Activated T-helper 1 cell treated with Interleukin-2 at 50 U/mL for 16 hours (primary cell): ENCODE measurements at places on chromosomes 12 and 14.

- no peak for DNase-seq
Measured at GRCh38 chr14:84361476-84361875, 1168.5 kb upstream of the FLRT2 start.

DNA sequence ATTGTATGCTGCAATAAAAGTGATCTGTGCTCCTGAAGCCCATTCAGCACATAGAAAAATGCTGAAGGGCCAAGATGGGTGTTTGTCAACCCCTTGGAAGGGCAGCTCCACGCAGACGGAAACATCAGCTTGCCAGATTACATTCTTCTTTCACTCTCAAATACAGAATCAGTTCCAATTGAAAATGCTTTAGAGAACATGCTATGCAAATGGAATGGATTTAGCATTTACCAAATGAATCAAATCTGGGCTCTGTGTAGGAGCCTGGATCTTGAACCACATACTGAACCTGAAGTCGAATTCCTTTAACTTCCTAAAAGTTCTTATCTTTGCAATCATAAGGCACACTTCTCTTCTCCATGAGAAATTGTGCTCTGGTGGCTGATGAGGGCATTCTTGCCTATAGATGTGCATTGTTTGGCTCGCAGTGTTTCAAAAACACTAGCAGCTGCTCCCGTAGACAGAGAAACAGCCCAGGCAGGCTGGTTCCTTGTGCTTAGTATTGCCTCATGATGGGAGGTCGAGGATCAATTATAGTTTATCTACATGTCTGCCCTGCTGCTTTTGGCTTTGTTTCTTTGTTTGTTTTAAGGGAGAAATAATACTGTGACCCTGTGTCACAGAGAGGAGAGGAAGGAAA, 489.8 kb upstream of the FLRT2 start:
- DNase-seq = no peak

- DNase-seq = no peak
Measured at GRCh38 chr12:58917699-58918468, 2.4 kb downstream of the LRIG3 start.

GRCh38 chr14:69553252-69553651, 21.4 kb downstream of the CCDC177 start:
- no peak for DNase-seq

DNA sequence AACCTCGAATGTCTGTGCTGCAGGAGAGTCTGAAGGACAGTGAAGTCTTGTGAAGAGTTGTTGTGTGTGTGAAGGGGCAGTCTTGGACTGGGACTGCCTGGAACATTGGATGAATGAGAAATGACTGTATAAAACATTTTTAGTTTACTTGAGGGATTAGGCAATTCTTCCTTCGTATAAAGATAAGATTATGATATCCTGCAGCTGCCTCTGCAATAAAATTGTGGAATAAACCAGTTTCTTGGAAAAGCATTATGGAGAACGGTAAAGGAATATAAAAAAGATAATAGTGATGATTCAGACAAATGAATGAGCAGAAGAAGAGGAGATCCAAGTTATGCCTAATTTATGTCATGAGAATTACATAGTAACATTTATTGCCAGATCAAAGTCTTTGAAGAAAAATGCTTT, 30.9 kb upstream of the LUM start:
- DNase-seq = no peak

- DNase-seq = no peak
Measured at GRCh38 chr12:119417440-119417839, 82.9 kb downstream of the CCDC60 start.

- no peak for DNase-seq
Measured at GRCh38 chr12:119113496-119113986, 65.2 kb upstream of the HSPB8 start.

- no peak for DNase-seq
Measured at GRCh38 chr14:74917178-74917543, 5.9 kb downstream of the RPS6KL1 start.

DNA sequence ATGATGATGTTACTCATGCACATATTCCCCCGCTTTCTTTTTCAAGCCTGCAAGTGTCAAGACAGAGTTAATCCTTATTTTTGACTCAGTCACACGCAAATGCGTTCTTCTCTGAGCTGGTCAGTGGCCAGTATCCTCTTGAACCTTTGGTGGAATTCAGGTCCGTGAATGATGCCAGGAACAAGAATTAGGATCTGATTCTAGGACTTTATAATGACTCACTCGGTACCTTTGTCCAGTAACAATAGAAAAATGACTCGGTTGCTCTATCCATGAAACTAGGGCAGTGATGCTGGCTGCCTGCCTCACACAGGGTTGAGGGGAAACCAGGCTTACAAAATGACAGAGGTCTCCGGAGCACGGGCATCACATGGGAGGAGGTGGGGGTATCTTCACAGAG, 185.8 kb upstream of the NUDT4 start:
- no peak for DNase-seq

- no peak for DNase-seq
Measured at GRCh38 chr14:73368616-73369015, 89.7 kb downstream of the NUMB start.

DNA sequence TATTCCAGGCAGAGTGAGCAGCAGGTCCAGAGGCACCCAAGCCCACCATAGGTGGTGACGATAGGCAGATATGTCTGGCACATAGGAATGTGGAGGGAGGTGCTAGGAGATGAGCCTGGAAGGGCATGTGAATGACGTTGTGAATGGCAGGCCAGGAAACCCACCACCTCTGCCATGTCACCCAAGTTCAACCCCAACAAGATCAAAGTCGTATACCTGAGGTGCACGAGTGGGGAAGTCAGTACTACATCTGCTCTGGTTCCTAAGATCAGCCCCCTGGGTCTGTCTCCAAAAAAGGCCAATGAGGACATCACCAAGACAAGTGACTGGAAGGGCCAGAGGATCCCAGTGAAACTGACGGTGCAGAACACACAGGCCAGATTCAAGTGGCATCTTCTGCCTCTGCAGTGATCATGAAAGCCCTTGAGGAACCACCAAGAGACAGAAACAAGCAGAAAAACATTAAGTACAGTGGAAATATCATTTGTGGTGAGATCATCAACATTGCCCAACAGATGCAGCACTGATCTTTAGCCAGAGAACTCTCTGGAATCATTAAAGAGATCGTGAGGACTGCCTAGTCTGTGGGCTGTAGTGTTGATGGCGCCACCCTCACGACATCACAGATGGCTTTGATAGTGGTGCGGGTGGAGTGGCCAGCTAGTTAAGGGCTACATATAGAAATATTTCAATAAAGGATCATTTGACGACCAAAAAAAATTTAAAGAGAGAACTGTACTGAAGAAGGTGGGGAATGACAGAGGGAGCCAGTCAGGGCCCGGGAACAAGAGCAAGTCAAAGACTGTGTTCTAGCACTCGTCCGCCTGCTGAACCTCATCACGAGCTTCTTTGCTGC, 99.7 kb downstream of the ZFP36L1 start:
- DNase-seq = no peak

- no peak for DNase-seq
Measured at GRCh38 chr12:14694970-14695369, 1.4 kb downstream of the GUCY2C start.

DNA sequence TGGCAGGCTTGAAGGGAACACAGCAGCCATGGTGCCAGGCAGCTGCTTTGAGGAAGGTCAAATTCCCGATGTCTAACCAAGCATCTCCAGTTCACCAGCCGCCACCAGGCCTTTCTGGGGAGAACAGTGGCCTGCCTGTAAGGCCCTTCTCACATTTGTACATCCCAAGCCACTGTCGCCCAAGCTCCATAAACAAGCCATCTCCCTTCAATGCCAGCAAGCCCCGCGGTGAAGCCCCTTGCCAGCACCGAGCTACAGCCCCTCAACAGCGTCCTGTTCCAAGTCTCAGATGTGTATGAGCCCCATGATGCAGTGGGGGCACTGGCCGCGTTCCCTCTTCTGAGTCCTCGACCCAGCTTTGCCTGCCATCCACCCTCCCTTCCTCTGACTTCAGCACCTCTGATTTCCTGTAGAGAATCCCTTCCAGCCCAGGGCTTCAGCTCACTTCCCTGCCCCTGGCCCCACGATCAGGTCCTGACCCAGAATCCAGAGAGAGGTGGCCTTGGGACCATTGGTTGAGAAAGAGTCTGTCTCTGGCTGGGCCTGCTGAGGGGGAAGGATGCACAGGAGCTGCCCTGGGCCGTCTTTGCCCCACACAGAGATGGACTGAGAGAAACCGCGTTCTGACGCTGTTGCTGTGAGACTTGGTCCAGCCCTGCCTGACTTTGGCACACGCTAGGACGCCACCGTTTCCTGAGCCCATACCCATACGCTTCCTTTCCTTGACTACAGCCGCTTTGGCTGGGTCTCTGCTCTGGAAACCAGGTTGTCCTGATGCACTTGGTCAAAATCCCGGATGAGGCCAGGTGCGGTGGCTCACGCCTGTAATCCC, 1.9 kb upstream of the MMP17 start:
- DNase-seq = no peak
